CD14-positive monocyte (primary cell): ENCODE measurements at places on chromosomes 7 and 10.

DNA sequence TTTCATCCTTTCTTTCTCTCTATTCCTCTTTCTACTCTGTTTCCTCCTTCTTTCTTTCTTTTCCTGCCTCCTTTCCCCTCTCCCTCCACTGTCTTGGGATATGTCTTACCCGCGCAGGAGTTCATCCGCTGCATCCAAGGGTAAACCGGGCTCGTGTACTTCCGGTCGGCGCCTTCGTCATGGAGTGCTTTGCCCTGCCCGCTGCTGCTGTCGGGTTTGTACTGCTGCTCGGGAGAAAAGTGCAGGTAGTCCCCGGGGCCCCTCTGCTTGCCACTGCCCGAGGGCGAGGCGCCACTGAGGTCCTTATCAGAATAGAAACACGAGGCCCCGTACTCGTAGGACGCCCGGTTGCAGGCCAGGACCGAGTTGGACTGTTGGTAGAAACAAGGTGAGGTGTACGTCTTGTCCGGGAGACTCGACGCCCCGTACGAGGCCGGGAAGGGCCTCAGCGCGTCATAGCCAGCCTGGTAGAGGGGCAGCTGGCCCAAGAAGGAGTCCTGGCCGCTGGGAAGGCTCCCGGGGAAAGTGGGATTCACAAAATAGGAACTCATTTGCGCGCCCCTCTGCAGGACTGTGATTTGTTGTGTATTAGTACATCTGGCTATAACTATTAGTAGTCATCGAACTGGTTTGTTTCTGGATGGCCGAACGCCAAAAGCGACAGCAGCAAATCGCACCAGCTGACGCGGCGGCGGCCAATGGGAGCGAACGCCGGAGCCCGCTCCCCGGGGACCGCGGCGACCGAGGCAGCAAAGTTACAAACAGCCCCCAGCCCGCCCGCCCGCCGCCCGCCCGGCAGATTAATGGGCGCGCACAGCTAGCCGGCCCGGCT lies at the start of gene HOXA6:
Gene HOXA6, minus strand, starts transcription at position 576 of the 832 bp plus-strand sequence. Its CDS starts 25 bp downstream, at position 551.
- no peak for DNase-seq
- H3K4me3 ChIP-seq, result peak within 1 kb of the TSS; percentile 52
- no peaks in the 10 kb centered on the region for H3K36me3 ChIP-seq

DNA sequence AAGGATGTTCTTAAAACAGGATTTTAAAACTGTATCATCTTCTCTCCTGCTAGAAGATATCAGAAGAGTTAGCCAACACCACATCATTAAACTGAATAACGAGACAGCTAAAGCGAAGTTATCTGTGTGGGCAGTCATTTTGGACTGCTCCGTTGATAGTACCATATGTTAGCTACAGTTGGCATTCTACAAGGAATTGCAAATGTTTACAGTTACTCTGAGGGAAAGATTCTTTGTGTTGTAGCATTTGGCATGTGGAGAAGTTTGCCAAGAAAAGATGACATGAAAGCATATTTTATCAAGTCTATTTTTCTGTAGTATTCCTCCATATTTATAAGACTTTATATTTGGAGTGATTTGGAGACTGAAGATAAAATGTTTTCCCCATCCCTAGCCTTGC lies 464.4 kb upstream of the POM121L12 start:
- no peak overlapping the region for H3K4me3 ChIP-seq
- no peaks in the 10 kb centered on the region for H3K4me1 ChIP-seq
- H3K27me3 ChIP-seq, result no peaks in the 10 kb centered on the region

DNA sequence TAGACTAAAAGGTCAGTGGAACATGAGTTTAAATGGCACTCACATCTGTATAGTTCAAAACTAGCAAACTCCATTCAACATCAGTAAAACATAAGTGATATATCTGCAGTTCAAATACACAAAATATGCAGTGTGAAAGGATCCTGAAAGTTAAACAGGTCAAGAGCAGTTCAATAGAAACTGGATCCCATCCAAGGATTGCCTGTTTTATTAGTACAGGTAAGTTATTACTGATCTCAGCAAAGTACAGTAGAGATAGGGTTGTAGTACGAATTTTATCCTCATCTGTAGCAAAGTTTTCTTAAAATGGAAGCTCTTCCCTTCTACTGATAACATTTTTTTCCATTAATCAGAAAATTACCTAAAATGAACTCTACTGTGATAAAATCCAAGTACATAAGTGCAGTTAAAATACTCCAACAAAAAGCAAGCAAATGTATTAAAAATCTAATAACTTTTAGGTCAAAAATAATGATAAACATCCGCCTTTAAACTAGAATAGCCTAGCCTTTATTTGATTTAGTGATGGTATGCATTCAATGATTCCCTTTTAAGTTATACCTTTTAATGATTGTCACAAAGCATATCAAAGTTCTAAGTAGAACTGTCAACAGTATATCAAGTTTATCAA lies 2.2 kb downstream of the ZNF800 start:
- peaks cover 49% of the 10 kb centered on the region for H3K36me3 ChIP-seq
- no peak overlapping the region for H3K4me3 ChIP-seq
- H3K4me1 ChIP-seq, result peaks cover 16% of the 10 kb centered on the region
- peaks cover 13% of the 10 kb centered on the region for H3K27me3 ChIP-seq
- H3K27ac ChIP-seq, result no peak overlapping the region

DNA sequence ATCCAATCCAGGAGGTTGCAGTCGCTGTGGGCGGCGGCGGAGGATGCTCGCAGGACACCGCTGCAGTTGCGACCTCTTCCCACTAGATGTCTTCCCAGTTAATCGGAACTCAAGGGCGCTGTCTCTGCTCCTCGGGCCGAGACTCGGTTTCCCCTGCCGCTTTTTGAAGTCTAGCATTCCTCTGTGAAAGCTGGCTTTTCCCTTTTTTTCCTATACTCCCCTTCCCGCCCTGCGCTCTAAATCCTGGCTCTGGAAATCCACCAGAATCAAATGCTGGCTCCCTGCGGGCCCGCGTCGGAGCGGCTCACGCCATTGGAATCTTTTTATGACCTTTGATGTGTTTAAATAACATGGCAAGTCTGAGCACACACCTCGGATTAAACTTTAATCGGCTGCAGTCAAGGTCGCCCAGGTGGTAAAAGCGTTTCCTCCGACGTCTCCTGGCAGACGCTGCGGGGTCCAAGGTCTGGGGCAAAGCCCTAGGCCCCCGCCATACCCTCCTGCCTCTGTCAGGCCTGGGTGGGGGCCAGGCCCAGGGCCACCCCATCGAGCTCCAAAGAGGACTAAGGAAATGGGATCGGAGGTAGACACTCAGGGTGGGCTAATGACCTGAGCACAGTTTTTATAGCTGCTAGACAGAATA lies 10.7 kb upstream of the HOXA13 start:
- H3K4me3 ChIP-seq, result no peak overlapping the region
- no peak overlapping the region for H3K27ac ChIP-seq
- H3K4me1 ChIP-seq, result peaks cover 6% of the 10 kb centered on the region
- peak; percentile 57 for DNase-seq
- H3K27me3 ChIP-seq, result peaks cover 100% of the 10 kb centered on the region

- H3K4me1 ChIP-seq, result no peaks in the 10 kb centered on the region
- H3K36me3 ChIP-seq, result no peaks in the 10 kb centered on the region
- H3K4me3 ChIP-seq, result no peak overlapping the region
- no peaks in the 10 kb centered on the region for H3K27me3 ChIP-seq
- H3K27ac ChIP-seq, result no peak overlapping the region
Measured at GRCh38 chr7:53245721-53246120, 210.3 kb downstream of the POM121L12 start.

GRCh38 chr7:2399848-2400587 lies 3.4 kb upstream of the CHST12 start:
- no peaks in the 10 kb centered on the region for H3K27me3 ChIP-seq
- no peak for DNase-seq
- no peak overlapping the region for H3K4me3 ChIP-seq

- no peak for DNase-seq
- H3K27ac ChIP-seq, result no peak overlapping the region
- no peaks in the 10 kb centered on the region for H3K27me3 ChIP-seq
Measured at GRCh38 chr7:75721426-75721825, 17.3 kb downstream of the HIP1 start.

DNA sequence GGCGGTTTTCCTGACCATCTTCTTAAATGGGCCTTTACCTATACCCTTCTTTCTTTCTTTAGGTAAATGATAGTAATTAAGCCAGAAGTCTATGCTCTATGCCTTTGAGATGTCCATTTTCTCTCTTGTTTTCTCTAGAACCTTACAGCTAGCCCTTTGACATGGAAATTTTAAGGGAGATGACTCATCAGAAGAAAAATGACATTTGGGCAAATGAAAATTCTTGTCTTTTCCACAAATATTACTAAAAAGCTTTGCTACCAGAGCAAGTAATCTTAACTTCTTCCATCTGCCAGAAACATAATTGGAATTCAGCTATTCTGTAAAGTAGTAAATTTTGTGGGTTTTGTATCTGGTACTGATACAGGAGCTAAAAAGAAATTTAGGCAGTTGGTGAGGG lies 59.5 kb downstream of the CCDC3 start:
- H3K4me1 ChIP-seq, result no peaks in the 10 kb centered on the region
- H3K36me3 ChIP-seq, result no peaks in the 10 kb centered on the region
- H3K27me3 ChIP-seq, result no peaks in the 10 kb centered on the region
- no peak overlapping the region for H3K4me3 ChIP-seq
- no peak overlapping the region for H3K27ac ChIP-seq

GRCh38 chr7:70298780-70299471 lies 700.7 kb downstream of the AUTS2 start:
- H3K36me3 ChIP-seq, result no peaks in the 10 kb centered on the region
- no peak for DNase-seq
- H3K27ac ChIP-seq, result no peak overlapping the region
- no peaks in the 10 kb centered on the region for H3K4me1 ChIP-seq
- H3K27me3 ChIP-seq, result no peaks in the 10 kb centered on the region
- no peak overlapping the region for H3K4me3 ChIP-seq

DNA sequence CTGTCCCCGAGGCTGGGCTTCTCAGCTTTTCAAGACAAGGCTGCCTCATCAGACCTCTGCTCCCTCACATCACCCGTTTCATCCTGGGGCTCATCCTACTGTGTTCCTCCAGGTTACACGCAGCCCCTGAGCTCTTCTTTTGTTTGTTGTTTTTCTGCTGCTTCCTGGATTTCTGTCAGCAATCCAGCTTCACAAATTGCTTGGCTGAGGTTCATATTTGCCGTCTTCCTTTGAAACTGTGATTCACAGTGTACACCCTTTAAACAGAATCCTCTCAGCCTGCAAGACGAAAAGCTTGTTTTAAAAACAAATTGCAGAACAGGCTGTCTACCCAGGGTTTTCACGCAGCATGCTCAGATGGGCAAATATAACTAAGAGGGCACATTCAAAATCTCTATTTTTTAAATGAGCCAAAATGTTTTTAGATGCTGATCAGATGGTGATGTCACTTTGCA lies 39.1 kb upstream of the PARD3 start:
- H3K27ac ChIP-seq, result no peak overlapping the region
- H3K4me3 ChIP-seq, result no peak overlapping the region
- H3K27me3 ChIP-seq, result no peaks in the 10 kb centered on the region
- no peaks in the 10 kb centered on the region for H3K4me1 ChIP-seq
- H3K36me3 ChIP-seq, result no peaks in the 10 kb centered on the region

DNA sequence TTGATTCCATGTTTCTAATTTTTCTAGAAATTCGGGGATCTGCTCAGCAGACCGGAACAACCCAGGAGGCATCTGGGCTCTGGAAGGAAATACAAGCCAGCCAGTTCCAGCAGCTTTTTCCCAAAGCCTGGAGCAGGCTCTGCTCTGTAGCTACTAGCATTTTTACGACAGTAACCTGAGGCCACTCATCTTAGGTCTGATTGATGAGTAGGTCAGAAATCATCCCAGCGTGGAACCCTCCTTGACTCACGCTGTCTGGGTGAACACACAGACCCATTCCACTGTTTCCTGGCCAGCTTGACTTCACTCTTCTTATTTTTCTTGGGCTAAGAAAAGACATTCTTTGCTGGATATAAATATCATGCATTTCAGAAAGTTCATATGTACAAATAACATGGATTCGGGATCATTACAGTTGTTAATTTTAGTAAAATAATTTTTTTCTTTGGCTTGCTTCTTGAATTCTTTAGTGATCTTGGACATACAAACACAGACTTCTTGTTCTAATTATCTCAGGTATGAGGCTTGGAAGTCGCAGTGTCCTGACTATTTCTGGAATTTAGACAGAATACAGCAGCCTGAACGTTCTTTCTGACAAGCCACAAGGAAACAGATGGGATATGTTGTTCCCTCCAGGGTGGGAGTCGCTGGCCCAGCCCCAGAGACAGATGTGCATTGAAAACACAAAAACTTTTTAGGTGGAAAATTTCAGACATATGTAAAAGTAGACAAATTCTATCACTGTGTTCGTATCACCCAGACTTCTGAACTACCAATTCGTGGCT lies 54.6 kb upstream of the PITRM1 start:
- DNase-seq, result no peak
- no peak overlapping the region for H3K27ac ChIP-seq
- no peak overlapping the region for H3K4me3 ChIP-seq
- peaks cover 11% of the 10 kb centered on the region for H3K4me1 ChIP-seq
- no peaks in the 10 kb centered on the region for H3K27me3 ChIP-seq
- no peaks in the 10 kb centered on the region for H3K36me3 ChIP-seq

DNA sequence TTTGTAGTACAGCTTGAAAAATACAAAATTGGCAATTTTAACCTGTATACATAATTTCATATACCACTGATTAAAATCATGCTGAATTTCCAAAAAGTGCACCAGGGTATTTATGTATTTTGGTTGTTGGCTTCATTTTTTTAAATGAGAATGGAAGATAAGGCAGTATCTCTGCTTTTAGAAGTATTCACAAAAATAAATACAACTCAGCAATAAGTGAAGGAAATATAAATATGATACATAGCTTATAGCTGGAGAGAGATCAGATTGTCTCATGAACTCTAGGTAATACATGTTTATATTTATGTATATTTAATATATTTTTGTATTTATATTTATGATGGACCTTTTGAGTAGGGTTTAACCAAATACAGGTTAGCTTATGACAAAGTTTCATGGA lies 81.0 kb downstream of the KMT2E start:
- H3K4me3 ChIP-seq, result no peak overlapping the region
- no peak for DNase-seq
- no peak overlapping the region for H3K27ac ChIP-seq
- no peaks in the 10 kb centered on the region for H3K27me3 ChIP-seq
- H3K4me1 ChIP-seq, result no peaks in the 10 kb centered on the region
- H3K36me3 ChIP-seq, result peaks cover 99% of the 10 kb centered on the region

- DNase-seq, result no peak
- no peak overlapping the region for H3K4me3 ChIP-seq
- no peaks in the 10 kb centered on the region for H3K4me1 ChIP-seq
Measured at GRCh38 chr10:5321273-5321672, 43.5 kb upstream of the UCN3 start.

DNA sequence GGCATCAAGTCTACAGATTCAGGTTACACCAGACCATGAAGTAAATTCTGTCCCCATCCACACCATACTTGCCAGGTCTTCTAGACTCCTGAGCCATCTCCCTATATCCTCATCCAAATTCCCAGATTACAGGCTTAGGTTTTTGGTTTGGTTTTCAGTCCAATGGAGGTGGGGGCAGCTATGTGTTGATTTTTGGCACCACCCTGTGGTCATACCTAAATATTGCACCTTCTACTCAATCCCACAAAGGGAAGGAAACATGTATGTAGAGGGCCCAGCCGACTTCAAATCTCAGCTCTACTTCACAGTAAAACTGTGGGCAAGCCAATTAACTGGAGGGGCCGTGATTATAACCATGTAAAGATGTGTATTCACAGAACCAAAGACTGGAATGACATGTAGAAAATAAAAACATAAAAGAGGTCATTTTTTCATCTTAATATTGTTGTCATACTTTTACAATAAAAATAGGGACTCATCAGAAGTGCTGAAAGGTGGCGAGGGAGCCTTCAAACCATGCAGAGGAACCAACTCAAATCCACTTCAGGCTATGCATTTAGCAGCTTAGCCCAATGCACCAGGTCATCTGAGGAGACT lies 19.8 kb downstream of the ERCC6 start:
- no peak overlapping the region for H3K27ac ChIP-seq
- H3K36me3 ChIP-seq, result peaks cover 66% of the 10 kb centered on the region
- no peaks in the 10 kb centered on the region for H3K4me1 ChIP-seq
